ENCODE measurements at places on chromosomes 2 and 18.

GRCh38 chr2:127577973-127578372 is 42.5 kb downstream of the MYO7B start:
- no peak for DNase-seq

DNA sequence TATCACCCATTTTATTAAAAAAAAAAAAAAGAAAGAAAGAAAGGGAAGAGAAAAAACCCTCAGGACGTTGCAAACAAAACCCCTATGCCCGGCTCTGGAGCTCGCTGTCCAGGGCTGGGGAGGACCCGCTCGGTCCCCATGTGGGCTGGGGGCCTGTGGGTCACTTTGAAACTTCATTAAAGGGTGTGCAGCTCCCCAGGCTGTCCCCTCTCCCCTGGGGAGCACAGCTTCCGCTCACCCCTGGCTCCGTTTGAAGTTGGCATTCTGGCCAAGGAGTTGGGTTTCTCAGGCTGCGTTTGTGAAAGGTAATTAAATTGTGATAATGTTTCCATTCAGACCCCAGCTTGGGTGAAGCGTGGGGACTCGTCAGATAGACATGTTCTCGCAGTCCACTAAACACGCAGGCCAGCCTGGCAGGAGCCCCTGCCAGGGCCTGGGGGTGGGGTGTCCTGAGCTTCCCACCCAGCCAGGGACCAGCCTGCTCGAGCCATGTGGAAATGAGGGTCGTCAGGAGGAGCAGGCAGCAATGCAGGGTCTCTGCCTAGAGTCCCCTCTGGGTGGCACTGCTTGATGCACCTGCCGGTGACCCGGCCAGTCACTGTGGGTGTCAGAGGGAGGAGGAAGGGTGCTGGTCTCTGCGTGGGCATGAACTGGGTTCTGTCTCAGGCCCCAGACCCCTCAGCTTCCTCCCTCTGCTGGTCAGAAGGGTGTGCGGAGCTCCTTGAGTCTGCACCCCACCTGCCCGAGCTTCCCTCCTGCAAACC is 166.2 kb downstream of the INHBB start:
- no peak for DNase-seq

- DNase-seq: no peak
These were observed 296.2 kb upstream of the SPRED2 start for GRCh38 chr2:65728477-65729180.

DNA sequence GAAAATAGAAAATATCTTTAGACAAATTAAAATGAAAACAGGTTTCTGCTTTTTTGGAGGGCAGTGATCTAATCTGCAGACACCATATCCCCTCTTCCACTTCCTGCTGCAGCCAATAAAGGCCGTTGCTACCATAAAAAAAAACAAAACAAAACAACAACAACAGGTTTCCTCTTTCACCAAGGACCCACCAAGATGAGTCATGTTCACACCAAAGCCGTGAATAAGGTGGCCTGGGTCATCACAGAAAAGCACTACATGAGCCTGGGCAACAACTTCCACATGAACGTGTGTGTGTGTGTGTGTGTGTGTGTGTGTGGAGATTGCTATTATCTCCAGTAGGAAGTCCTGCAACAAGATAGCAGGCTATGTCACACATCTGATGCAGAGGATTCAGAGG is 24.8 kb upstream of the TFCP2L1 start:
- DNase-seq: no peak

- no peak for DNase-seq
These were observed 131.0 kb upstream of the ZEB2 start for GRCh38 chr2:144650907-144651306.

- DNase-seq: peak; percentile 79
These were observed 33.7 kb downstream of the MREG start for GRCh38 chr2:215979620-215980019.

DNA sequence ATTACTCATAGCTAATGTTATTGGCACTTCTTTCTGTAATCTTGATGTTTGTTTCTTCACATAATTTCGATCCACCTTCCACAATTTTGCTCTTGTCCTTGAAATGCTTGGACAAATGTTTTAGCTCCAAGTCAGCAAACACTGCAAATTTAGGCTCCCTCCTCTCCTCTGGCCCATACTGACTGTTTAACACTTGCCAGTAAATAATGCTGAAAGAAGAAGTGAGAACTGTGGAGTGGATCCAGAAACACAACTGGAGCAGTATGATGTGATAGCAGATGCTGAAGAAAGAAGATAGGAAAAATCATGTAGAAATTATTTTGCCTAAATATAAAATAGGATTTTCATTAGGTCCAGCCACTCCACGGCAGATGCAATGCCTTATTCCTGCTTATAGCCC is 415.0 kb upstream of the GYPC start:
- no peak for DNase-seq

GRCh38 chr2:172342078-172342477 is 85.3 kb upstream of the ITGA6 start:
- DNase-seq: no peak

DNA sequence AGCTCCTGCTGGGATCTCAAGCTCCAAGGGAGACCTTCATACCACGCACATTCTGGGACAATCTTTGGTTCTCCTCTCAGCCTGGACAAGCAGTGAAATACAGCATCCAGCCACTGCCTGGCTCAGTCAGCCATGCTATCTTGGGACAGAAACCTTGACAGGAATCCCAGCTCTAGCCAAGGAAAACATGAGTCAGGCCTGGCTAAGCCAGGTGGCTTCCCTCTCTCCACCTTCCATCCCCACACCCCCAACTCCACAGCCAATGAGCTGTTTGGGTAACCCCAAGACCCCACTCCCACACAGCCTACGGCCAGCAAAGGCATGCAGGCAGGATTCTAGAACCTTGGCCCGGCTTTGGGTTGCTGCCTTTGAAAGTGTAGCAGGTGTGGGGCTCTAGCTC is 64.9 kb downstream of the MCFD2 start:
- DNase-seq: no peak

GRCh38 chr2:126406267-126406666 is 249.7 kb upstream of the GYPC start:
- DNase-seq: no peak

GRCh38 chr2:1301056-1301455 is 112.2 kb upstream of the TPO start:
- DNase-seq: no peak

DNA sequence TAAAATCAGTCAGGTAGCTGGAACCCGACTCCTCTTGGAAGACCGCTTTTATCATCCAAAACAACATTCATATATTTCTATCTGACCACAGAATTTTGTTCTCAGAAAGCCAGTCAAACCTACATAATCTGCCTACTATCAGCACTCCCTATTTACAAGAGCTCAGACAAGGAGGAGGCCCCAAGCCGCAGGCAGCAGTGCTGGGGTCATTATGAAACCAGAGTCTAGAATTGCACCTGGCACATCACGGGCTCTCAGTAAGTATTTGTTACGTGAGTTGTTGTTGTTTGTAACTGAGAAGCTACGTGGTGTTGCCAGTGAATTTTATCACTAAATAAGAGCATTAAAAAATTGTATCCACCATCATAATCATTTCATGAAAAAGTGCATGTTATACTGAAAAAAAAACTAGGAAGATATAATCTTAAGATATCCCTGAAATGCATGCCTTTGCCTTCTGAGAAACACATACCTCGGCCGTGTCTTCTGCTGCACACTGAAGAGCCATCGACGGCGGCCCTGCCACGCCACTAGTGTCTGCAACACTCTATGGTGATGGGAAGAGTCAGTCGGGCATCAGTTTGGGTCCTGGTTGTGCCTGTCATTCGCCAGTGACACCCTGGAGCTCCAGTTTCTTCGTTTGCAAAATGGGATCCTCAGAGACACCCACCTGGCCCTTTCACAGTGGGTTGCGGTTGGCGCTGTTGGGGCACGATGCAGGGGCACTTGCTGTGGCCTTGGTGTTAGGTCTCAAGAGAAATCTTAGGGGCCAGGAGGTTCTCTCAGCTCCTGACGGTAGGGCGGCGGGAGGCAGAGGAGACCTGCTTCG is 505.9 kb downstream of the EIPR1 start:
- DNase-seq: no peak

DNA sequence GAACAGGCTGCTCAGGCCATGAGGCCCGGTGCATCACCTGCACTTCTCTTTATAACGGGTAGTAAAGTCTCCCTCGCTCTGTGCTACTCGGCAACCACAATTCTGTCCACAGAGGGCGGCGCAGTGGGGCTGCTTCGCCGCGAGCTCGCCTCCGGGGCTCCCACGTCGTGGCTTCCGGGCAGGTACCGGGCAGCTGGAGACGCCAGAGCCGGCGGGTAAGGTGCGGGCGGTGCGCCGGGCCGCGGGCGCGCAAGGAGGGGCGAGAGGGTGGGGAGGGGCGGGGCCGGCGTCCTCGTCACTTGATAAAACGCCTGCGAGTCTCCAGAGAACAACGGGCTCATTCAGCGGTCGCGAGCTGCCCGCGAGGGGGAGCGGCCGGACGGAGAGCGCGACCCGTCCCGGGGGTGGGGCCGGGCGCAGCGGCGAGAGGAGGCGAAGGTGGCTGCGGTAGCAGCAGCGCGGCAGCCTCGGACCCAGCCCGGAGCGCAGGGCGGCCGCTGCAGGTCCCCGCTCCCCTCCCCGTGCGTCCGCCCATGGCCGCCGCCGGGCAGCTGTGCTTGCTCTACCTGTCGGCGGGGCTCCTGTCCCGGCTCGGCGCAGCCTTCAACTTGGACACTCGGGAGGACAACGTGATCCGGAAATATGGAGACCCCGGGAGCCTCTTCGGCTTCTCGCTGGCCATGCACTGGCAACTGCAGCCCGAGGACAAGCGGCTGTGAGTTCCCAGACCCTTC is at the start of gene ITGA6:
TSS of gene ITGA6 (plus strand) at position 331 of the 734 bp plus-strand sequence.
- DNase-seq: peak; percentile 53

DNA sequence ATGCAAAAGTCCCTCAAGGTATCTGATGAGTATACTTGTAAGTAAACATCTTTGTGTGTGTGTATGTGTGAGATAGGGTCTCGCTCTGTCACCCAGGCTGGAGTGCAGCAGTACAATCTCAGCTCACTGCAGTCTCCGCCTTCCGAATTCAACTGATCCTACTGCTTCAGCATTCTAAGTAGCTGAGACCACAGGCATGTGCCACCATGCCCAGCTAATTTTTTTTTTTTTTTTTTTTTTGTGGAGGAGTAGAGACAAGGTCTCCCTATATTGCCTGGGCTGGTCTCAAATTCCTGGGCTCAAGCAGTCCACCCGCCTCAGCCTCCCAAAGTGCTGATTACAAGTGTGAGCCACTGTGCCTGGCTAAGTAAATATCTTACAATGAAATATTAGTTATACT is 23.2 kb downstream of the ADAM17 start:
- no peak for DNase-seq

Data from activated CD4-positive, alpha-beta T cell treated with anti-CD3 and anti-CD28 coated beads, Interleukin-2, Interleukin-4, amounts not matched to agents 100 ng/mL and 50 ng/mL, durations not matched to agents 16 hours and 8 hours (primary cell).